IMR-90 (cell line): ENCODE measurements at places on chromosomes 5 and 9. TPM values are rescaled to one million over a fixed set of nuclear protein-coding genes. Genes with fewer than 3 reads are reported as not detected.

FXN gene
- 17.6 and 18.1 TPM in 2 replicates for polyA plus RNA-seq

EDIL3 gene
- 43.7 and 55.5 TPM in 2 replicates for polyA plus RNA-seq

SLC34A1 gene
- not detected in 2 replicates for polyA plus RNA-seq

DNA sequence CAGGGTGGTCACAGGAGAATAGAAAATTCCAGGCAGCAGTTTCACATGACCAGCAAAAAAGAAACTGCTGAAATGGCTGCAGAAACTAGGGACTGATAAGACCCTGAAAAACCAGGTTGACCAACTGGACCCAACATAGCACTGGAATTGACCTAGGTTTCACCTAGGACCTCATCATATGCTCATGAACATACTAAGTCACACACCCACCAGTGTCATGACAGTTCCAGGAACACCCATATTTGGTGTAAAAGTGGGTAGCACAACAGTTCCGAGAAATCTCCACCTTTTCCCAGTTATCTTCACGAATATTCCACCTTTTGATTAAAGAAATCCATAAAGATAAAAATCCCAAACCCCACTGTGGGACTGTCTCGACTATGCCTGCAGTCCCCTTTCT lies 182.2 kb downstream of the AGTPBP1 start:
- DNase-seq = no peak
- no peaks in the 10 kb centered on the region for H3K4me1 ChIP-seq
- no peaks in the 10 kb centered on the region for H3K27me3 ChIP-seq
- H3K36me3 ChIP-seq = no peaks in the 10 kb centered on the region
- no peak overlapping the region for H3K27ac ChIP-seq
- H3K4me3 ChIP-seq = no peak overlapping the region

- no peaks in the 10 kb centered on the region for H3K4me1 ChIP-seq
- no peak for DNase-seq
- H3K36me3 ChIP-seq = no peaks in the 10 kb centered on the region
- no peaks in the 10 kb centered on the region for H3K27me3 ChIP-seq
- H3K4me3 ChIP-seq = no peak overlapping the region
Observed at GRCh38 chr5:3139499-3139931, 388.0 kb upstream of the IRX2 start.

DNA sequence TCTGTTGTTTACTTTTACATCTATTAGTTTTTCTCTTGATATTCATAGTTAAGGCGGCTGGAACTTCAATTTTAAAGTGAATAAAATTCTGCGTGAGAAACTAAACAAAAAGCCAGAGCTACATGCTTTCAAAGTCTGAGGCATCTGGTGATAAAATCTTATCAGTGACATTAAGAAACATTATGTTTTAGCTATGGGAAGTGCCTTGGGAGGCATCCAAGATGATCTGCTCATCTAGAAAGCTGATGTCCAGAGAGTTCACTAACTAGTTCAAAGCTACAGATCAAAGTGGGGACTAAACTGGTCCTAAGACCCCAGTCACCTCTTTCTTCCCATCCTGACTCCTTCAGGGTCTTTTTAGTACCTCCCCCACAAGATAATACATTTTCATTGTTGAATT lies 37.2 kb downstream of the MRPS27 start:
- no peaks in the 10 kb centered on the region for H3K27me3 ChIP-seq
- H3K4me1 ChIP-seq = peaks cover 7% of the 10 kb centered on the region
- DNase-seq = peak; percentile 76
- peaks cover 5% of the 10 kb centered on the region; the same call in 1 of the 2 replicates for H3K36me3 ChIP-seq

GRCh38 chr9:81566074-81566698 lies 123.2 kb downstream of the TLE1 start:
- no peaks in the 10 kb centered on the region for H3K36me3 ChIP-seq
- H3K27me3 ChIP-seq = no peaks in the 10 kb centered on the region
- no peak overlapping the region for H3K4me3 ChIP-seq
- no peak for DNase-seq

DNA sequence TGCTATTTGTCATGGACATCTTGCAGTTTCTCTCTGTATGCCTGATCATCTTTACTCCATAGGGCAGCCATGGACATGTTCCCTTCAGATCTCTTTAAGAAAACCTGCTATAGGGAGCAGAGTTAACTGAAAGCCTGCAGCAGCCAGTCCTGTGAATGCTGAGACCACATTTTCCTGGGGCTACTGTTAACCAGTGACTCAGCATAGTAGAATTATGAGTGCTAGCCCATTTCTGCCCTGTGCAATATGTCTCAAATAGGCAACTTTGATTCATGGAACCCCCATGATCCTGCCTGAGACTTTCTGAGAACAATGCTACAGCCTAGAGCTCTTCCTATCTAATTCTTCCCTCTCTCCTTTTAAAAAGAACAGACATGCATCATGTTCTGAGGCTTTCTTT lies 624.2 kb downstream of the CHSY3 start:
- H3K4me1 ChIP-seq = no peaks in the 10 kb centered on the region
- H3K36me3 ChIP-seq = no peaks in the 10 kb centered on the region
- no peaks in the 10 kb centered on the region for H3K27me3 ChIP-seq
